Activated CD4-positive, alpha-beta T cell treated with anti-CD3 and anti-CD28 coated beads, Interleukin-2, amount 10 ng/mL, durations not matched to agents 24 days and 14 days (primary cell): ENCODE measurements at places on chromosomes 5 and 9.

GRCh38 chr9:124278054-124278540 is 20.3 kb downstream of the NEK6 start:
- no peak for DNase-seq

GRCh38 chr5:139671096-139671841 is 23.1 kb downstream of the CXXC5 start:
- DNase-seq = no peak

- no peak for DNase-seq
These were observed 7.1 kb upstream of the MYOZ3 start for GRCh38 chr5:150653762-150654556.

- DNase-seq = no peak
These were observed 21.8 kb downstream of the IL9 start for GRCh38 chr5:135873831-135874230.

DNA sequence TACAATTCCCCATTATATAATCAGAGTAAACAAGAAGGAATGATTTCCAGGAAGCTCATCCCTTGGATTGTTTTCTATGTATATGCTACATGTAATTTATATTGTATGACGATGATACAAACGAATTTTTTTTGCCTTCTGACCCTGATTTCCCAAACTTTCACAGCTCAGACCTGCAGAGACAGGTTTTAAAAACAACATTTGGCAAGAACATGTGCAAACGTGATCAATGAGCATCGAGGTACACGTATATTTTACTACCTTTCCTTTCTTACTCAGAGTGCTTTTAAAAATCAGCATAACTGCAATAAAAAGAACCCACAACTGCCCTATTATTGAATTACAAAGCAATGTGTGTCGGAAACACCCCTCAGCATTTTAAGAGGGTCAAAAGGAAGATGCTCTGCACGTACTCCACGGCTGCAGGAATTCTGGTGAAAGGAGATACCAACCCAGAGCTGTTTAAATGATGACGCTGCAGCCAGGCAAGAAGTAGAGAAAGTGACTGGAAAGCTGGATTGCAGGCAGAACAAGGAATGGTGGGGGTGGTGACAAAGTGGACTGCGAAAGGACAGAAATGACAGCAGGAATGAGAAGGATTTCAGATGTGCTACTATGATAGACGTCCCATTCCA is 533.5 kb downstream of the RAB3C start:
- DNase-seq = no peak

GRCh38 chr9:129458663-129459546 is 162.0 kb downstream of the C9orf50 start:
- DNase-seq = peak; percentile 72

DNA sequence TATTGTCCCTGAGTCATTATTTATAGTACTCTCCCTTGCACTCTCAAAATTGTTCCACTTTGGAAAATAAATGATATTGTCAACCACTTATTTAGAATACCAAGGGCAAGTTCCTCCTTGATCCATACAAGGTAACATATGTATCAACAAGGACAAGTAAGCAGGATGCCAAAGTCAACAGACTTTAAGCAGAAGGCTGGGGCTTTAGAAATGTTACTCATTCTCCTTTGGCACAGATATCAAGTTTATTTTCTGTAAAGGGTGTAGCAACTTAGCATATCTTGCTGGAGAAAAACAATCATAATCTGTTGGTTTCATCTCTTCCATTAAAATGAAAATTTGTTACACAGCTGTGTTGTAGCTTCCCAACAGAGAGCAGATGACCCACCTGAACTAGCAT is 248.7 kb upstream of the SLC30A5 start:
- no peak for DNase-seq

DNA sequence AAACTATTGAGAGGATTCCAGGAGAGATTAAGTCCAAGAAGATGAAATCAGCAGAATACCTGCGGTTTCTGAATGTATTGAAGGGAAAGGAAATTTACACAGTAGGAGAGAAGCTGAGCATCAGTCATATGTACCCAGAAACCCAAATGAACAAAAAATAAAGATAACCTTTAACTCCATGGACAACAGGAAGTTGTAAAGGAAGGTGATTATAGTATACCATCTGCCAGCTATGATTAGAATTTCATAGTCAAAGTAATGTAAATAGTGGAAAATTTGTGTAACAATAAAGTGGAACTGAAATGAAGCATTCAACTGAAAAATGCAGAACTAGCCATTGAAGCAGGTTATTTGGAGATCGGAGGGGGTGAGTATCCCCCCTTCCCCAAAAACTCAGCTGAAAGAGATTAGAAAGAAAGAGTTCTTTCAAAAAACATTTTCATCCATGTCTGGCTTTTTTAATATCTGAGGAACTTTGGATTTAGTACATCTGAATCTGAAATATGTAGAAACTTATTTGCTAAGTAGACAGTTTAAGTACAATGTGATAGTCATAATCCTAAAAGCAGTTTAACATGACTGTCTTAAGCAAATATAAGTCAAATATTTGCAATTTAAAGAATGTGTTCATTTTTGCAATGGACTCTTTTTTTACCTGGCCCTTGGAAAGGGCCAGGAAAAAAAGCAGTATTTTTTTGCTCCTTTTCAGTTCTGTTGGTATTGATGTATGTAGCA is 58.4 kb downstream of the APC start:
- DNase-seq = no peak

- DNase-seq = no peak
These were observed 93.9 kb upstream of the LMX1B start for GRCh38 chr9:126519660-126520420.

GRCh38 chr5:99320436-99320835 is 391.6 kb upstream of the CHD1 start:
- DNase-seq = no peak

GRCh38 chr9:84694248-84694647 is 24.7 kb downstream of the NTRK2 start:
- peak; percentile 61 for DNase-seq

GRCh38 chr9:136255166-136255538 is 9.5 kb upstream of the QSOX2 start:
- DNase-seq = no peak

GRCh38 chr9:105065098-105066088 is 137.4 kb upstream of the ABCA1 start:
- DNase-seq = no peak

- DNase-seq = no peak
These were observed at the start of gene ECM2 for GRCh38 chr9:92535940-92536850. Gene ECM2 (minus strand): TSS chr9:92535990. CDS start chr9:92522866, 13,124 bp downstream.

- DNase-seq = no peak
These were observed 36.5 kb downstream of the FOXI1 start for GRCh38 chr5:170142196-170142595.

GRCh38 chr9:132044176-132044875 is 35.3 kb downstream of the MED27 start:
- no peak for DNase-seq

DNA sequence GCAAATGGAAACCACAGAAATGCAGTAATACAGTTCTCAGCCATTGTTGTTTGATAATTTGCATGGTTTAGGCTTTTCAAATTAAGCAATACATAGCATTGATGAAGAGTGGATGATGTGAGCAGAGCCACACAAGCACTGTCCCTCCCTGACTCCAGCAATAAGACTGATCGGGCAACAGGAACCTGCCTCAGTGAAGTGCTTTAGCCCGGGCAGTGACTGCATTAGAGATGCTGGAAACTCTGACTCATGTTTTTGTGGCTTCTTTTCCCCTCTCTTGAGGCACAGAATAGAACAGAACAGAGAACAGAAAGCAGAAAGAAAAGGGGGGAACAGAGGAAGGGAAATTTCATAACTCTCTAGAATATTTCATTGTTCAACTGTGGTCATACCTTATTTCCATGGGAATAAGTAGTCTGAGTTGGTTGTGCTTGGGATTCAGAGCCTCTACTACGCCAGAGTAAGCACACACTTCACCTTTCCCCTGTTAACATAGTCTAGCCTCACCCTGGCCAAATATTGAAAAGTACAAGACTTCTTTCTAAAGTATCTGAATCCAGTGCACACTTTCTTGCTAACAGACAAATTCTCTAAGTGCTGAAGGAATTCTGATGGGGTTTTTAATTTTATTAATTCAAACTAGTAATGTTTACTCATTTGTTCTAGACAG is 164.8 kb upstream of the VCAN start:
- DNase-seq = peak; percentile 67

GRCh38 chr9:87270221-87270847 is 227.3 kb upstream of the DAPK1 start:
- no peak for DNase-seq

GRCh38 chr9:130598188-130598587 is 18.8 kb downstream of the FUBP3 start:
- no peak for DNase-seq

DNA sequence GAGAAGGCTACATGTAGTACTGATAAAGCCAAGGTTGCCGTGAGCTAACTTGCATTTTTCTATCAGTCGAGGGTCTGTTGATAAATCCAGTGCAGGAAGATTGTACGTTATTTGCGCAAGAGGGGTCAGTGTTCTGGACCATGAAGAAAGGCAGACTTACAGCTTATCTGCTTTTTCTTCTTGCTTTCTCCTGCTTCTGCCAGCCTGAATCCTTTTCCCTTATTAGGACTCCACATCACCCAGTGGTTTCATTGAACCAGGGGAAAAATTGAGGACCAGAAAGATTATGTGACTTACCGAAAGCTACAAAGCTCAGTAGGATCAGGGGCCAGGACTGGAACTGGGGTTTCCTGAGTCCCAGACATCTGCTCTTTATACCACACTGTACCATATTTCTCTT is 534.6 kb upstream of the BRINP1 start:
- no peak for DNase-seq

DNA sequence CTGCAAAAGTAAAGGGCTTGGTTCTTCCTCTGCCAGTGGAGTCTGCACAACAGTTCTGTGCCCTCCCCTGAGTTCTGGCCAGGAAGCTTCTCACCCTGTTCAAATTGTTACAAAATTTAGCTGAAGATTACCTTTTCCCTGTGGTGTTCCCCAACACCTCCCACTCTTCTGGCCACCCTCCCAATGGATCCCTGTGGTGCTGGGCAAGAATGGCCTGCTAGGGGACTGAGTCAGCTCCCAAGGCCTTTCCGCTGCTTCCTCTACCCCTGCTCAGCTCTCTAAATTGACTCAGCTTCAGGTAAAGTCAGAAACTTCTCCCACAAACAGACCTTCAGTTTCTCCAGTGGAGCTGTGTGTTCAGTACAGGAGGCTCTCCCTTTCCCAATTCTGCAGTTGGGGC is 186.0 kb downstream of the NR2F1-AS1 start:
- DNase-seq = no peak

DNA sequence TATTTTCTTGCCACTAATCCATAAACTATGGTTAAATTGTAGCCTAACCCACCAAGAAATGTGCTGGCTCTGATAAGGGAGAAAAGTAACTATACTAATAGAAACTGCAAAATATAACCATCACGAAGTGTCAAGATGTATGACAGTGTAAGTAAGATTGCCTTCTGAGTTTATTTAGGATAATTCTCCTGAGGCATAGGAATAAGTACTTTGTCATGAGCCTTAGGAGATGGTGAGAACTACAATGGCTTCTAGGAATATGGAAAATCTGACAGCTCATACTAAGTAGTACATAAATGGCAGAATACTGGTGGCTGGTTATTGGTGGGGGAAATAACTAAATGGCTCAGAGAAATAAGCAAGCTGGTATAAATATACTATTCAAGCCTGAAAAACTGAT is 543.9 kb downstream of the PRR16 start:
- no peak for DNase-seq

DNA sequence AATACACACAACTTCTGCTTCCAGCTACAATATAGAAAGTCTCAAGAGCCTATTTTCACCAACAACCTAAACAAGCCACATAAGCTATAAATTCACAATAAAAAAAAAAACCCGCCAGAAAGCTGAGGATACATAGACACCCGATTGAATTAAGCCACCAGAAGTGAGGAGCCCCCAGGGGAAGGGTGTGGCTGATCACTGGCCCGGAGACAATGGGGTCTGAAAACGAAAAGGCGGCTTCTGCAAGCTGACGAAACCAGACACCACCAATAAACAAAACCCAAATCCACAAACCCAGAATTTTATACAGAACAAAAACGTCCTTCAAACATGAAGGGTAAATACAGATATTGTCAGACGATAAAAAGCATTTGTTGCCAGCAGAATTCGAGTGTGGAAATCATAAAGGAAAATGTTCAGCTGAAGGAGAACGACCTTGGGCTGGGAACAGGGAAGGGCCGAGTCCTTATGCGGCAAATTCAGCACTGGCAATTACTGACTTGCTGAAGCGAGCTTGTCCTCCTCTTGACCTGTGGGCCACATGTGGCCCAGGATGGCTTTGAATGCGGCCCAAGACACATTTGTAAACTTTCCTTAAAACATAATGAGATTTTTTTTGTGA is 39.6 kb upstream of the CEP72 start:
- no peak for DNase-seq

- peak; percentile 44 for DNase-seq
These were observed 278.7 kb downstream of the DENND1A start for GRCh38 chr9:123651273-123651672.

- no peak for DNase-seq
These were observed 400 bp downstream of the TIFAB start for GRCh38 chr5:135451581-135452320.

DNA sequence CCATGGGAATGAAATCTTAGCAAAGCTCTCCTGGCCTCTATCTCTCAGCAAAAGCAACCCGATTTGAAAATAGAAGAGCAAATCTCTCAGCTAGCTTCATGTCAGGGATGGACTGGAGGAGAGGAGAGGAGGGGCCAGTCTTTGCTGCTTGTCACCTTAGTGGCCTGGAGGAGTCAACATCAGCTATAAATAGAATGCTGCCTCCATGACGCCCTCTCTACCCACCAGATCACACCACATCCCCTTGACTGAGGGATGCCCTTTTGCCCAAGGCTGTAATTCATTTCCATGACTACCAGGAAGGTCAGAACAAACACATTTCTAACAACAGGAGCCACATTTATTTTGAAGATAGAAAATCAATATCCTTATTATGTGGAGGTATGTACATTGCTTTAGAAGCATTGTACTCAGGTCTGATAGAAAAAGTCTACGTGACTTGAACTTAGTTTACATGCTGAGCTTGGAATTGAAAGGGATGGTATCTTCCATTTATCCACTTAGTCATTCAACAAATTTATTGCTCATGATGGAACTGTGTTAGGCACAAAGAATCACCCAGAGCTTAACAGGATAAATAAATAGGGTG is 92.4 kb upstream of the LIFR start:
- no peak for DNase-seq

GRCh38 chr9:22469928-22470544 is 23.4 kb downstream of the DMRTA1 start:
- peak; percentile 68 for DNase-seq

- no peak for DNase-seq
These were observed at the start of gene PRLR for GRCh38 chr5:35230038-35230611. Gene PRLR (minus strand): TSS chr5:35230487. CDS start chr5:35089620, 140,867 bp downstream.

DNA sequence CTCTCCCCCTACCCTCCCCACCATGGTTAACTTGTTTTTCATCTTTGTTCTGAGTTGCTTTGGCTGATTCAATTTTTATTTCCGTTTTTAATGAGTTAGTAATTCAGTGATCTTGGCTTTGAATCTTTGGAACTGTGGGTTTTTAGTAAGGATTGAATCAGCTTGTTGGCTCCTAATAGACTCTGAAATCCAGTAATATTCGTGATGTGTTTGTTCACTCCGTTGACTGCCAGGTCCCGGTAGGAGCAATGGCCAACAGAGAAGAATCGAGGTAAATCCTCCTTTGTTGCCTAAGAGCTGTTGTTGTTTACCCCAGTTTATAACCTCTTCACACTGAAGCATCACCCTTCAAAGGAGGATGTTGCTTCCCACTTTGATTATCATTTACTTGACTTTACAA is 92.7 kb downstream of the PCSK1 start:
- no peak for DNase-seq
